ENCODE measurements at places on chromosomes 5 and 9.
A peak's percentile ranks its signal among the peaks of the same experiment; 100 is the strongest.

DNA sequence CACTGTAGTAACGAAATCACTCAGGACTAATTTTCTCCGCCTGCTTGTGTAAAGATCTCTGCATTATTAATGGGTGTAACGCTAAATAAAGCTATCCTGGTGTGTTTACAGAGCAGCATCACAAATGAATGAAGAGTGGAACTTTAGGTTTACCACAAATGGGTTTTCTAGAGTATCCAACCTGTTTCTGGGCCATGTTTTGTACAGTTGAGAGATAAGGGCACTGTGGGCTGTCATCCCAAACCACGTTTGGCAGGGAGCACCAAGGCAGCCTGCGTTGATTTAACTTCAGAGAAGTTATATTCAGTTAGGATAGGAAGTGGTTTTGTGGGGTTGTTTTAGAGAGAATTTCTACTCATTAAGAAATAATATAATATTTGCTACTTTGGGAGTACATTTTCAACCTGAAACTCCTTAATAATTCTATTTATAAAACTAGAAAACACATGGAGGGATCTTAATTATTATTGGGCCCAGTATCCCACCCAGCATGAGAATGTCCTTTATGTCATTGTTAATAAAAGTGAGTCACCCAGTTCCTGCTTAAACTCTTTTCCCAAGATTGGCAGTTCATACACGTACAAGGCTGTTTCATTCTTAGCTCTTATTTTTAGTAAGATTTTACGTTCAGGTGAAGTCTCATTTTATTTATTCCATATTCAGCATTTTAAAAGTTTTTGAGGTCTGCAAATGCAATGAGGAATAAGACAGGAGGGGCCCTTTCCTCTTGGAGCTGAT is 8.0 kb downstream of the KCNN2 start:
- no peak for DNase-seq

GRCh38 chr5:170269579-170269978 is 28.0 kb downstream of the LCP2 start:
- DNase-seq, result no peak

DNA sequence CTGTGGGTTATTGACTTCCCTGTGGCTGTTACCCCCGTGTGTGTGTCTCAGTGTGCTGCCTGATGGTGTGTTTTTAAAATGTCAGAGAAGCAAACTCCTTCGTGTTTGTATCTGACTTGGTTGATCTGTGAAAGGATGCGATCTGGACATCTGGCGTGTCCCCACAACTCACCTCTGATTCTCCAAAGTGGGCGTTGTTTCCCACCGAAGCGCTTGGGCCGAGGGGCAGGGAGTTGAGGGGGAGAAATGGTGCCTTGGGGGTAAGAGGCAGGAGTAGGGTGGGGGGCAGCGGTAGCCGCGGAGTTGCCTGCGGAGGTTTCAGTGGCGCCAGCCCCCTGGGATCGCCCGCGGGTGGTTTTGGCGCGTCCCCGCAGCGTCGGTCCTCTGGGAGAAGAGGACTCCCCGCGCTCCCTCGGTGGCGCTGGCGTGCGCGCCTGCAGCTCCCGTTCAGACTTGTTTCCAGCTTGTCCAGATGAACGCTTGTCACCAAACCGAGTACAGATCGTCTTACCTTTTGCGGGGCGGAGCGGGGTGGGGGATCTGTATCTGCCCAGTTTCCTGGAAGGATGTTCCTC is 1.1 kb downstream of the MAST4 start:
- DNase-seq, result peak; percentile 58

DNA sequence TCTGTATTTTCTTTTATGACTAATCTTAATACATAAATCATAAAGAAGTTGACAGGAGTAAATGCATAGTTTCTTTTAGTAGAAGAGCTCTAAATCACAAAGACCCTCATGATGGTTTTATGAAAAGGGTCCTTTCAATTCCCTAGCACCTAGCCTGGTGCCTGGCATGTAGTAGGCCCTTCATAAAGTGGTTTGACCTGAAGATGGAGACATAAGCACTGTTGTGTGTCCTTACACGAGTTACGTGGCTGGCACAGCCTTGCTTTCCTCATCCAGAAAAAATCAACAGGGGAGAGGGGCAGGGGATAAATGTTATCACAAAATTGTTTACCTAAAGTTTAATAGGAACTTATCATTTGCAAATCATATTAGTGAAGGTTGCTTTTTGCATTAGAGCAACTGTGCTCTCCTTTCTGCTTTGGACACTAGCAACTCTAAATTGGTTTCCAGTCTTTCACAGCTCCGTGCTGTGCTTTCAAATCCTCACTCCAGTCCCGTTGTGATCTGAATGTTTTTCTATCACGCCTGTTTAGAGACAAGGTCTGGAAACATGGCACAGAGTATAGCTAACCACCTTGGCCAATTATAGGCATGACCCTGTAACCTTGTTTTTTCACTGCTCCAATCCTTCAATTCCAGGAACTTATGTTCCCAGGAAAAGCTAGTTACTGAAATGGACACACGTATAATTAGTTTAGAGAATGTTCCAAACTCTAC is 55.7 kb downstream of the ARL15 start:
- DNase-seq, result no peak

DNA sequence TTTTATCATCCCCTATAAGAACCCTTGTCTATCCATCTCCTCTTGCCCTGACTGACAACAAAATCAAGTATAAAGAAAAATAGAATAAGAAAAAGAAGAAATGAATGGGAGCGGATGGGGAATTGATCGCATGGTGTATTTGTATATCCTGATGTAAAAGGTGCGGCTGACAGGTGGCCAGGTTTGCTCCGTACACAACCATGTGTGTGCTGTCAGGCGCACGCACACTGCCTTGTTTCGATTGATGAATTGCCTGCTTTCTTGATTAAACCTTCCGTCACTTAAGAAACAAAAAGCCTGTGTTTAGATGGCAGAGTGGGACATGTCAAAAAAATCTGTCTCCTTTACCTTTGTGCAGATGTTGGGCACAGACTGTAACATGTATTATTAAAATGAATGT is 102.6 kb downstream of the MVB12B start:
- DNase-seq, result no peak

DNA sequence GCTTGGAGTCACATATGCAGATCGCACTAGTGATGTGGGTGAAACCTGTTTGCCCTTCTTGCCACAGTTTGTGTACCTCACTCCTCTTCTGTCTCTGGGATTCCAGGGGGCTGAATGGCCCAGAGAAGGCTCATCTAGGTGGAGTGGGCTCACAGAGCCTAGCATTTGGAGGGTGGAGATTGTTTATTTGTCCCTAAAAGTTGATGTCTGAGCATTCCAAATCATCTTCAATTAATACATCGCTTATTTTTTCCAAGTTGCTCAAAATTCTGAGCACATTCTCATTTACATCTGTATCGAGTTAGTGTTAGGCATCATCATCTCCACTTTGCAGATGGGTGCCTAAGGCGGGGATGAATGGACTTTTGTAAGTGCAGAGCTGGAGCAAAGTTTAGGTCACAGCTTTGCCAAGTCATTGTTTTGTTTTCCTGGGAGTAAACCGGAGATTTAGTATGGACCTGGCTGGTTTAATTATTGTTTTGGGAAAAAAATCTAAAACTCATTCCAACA is 2.0 kb downstream of the ABL1 start:
- DNase-seq, result no peak

DNA sequence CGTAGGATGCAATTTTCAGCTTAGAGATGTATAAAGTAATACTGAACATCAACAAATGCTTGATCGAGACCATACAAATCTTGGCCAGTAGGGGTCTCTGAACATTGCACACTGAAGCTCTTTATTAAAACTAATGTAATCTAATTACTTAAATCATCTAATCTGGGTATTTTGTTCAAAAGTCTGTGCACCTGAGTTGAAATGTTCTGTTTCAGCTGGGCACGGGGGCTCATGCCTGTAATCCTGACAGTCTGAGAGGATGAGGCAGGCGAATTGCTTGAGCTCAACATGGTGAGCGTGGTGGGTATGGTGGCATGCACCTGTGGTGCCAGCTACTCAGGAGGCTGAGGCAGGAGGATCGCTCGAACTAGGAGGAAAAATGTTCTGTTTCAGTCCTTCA is 41.0 kb downstream of the ESM1 start:
- peak; percentile 25 for DNase-seq

- DNase-seq, result peak; percentile 84
Measured at GRCh38 chr5:52989025-52989780, at the start of gene ITGA2. ITGA2 (plus strand) TSS chr5:52989352; CDS start chr5:52989469, 117 bp downstream.

DNA sequence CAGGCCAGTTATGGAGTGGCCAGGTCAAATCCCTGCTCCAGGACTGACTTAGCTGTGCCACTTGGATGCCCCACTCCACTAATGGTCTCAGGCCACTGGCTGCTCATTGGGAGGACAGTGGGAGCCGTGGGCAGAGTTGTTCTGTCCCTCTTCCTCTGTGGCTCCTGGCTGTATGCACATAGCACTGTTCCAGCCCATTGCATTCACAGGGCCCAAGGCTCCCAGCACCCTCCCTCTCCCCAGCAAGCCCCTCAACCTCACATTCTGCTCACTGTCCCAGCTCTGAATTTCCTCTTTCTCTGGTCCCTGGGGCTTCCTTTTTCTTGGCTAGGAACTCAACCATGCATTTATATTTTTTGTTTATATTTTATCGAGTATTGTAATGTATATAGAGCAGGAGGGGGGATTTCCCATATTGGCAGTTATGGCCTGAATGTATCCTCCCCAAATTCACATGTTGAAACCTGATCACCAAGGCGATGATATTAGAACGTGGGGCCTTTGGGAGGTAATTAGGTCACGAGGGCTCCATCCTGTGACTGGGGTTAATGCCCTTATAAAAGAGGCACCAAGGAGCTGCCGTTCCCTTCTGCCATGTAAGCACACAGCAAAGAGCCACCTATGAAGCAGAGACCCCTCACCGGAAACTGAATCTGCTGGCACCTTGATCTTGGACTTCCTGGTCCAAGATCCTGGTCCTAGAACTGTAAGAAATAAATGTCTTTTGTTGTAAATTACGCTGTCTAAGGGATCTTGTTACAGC is 17.0 kb upstream of the MVB12B start:
- no peak for DNase-seq

DNA sequence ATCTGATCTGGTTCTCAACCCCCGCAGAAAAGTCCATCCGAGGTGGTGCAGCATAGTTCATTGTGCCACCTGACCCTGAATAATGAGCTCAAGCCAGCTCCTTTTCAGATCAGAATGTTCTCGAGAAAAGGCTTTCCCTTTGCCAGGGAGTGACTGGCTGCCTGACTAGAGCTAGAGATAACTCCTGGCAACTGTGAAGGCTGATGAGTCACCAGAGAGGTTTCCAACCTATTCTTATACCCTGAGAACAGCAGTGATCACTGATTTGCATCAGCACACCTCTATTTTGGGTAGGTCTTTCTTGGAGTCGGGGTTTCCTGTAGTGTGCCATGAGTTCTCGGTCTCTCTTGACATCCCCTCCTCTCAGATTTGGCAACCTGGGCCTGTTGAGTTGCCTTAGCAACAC is 127.9 kb downstream of the PIK3R1 start:
- peak; percentile 83 for DNase-seq

DNA sequence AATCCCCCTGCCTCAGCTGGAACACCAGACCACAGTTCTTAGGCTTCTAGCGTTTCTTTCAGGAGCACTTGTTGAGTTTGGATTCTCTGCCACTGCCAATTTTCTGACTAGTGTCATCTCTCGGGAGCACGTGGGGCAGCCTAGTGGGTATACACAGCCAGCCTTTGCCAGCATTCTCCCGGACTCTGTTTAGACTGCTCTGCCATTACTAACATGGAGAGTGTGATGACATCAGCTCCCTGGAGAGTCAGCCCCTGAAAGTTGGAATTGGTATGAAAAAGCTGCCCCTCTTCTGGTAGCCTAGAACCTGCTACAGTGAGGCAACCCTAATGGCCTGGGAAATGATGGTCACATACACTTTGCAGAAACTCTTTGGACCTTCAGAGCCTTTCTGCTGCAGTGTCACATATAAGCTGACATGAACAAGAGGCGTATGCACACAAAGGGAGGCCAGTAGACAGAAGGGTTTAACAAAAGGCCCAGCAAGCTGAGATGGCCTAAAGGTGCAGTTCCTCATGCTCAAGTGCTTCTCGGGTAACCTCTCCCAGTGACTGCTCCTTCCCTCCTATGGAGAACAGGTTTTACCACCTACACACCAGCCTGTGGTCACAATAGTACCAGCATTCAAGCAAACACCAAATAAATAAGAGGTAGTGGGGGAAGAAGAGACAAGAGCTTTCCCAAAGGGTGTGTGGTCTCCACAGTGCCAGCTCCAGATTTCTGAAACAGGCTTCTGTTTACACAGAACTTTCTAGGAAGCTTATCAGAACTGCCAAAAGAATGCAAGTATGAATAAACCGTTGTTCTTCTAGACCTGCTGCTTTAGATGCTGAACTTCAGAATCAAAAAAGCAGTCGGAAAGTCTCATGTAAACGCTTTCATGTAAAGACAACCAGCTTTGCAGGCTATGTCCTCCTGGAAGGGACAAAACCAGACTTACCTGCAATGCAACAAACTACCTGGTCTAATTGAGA is 16.5 kb downstream of the SPACA9 start:
- no peak for DNase-seq

GRCh38 chr9:37100327-37100726 is 20.0 kb upstream of the ZCCHC7 start:
- DNase-seq, result no peak

DNA sequence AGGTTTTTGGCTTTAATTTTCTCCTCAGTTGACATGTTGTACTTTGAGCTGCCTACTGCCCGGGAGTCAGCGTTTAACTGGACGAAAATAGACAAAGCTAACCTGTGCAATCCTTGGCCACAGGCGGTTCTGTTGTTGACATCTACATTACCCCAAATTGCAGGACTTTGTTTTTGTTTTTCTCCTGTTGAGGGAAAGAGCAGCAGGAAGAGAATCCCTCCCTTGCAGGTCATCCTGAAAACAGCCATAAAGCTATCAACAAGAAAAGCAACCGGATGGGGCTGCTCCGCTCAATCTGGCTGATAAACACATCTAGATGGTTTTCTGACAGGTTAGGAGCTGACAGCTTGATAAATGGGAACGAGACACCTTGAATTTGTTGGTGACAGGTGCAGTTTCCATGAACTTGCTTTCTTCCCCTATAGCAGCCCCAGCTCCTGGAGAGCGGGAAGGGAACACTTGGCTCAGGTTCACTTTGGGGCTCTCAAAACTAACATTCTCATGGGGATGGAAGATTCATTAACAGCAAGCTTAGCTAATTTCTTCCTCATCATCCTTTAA is 331.5 kb downstream of the SLIT3 start:
- no peak for DNase-seq

- no peak for DNase-seq
Measured at GRCh38 chr9:78595200-78595945, 298.4 kb downstream of the PSAT1 start.

GRCh38 chr5:87867281-87867680 is 401.4 kb downstream of the TMEM161B start:
- no peak for DNase-seq

- DNase-seq, result no peak
Measured at GRCh38 chr5:14008819-14009311, 64.4 kb upstream of the DNAH5 start.

DNA sequence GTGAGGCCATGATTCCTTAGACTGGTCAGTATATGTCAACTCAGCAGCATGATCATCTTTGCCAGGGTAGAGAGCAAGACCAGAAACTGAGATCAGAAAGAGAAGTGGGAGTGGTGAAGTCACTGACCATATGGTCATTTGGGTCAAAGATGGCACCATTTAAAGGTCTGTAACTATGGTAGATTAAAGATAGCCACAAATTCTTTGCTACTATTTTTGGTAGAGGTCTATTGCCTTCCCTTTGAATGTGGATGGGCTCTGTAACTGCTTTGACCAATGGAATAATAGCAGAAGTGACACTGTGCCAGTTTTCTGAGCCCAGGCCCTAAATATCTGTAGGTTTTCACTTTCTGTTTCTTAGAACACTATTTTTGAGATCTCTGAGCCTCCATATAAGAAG is 117.6 kb downstream of the PCSK1 start:
- no peak for DNase-seq

- no peak for DNase-seq
Measured at GRCh38 chr5:78591972-78592700, 56.4 kb downstream of the LHFPL2 start.

- no peak for DNase-seq
Measured at GRCh38 chr5:109479260-109479860, 69.6 kb upstream of the PJA2 start.
